ENCODE measurements at places on chromosomes 11 and 22.

GRCh38 chr11:133892584-133893380 lies 47.5 kb upstream of the SPATA19 start:
- DNase-seq, result no peak

GRCh38 chr11:36385121-36385970 lies 89.3 kb downstream of the PRR5L start:
- DNase-seq, result no peak

DNA sequence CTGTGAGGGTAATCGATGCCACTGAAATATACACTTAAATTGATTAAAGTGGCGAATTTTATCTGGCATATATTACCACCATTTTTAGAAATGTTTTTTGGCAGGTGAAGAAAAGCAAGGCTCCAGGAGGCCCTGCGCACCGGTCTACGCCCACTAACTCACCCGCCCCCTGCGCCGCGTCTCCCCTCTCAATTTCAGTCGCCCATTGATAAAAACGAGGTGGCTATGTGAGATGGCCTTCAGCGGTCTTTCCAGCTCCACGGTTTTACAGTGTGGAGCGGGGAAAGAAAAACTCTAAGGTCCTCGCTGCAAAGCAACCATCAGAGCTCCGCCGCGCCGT lies 602 bp upstream of the AQP11 start:
- DNase-seq, result no peak

GRCh38 chr11:1559111-1559951 lies 12.7 kb downstream of the DUSP8 start:
- DNase-seq, result no peak

- no peak for DNase-seq
These were observed 30.2 kb upstream of the P2RY2 start for GRCh38 chr11:73187854-73188253.

GRCh38 chr22:29810216-29810615 lies 27.9 kb downstream of the ASCC2 start:
- no peak for DNase-seq

- DNase-seq, result no peak
These were observed 38.3 kb downstream of the PDE2A start for GRCh38 chr11:72635933-72636332.

- DNase-seq, result no peak
These were observed 2.7 kb downstream of the CSRP3 start for GRCh38 chr11:19199048-19199447.

DNA sequence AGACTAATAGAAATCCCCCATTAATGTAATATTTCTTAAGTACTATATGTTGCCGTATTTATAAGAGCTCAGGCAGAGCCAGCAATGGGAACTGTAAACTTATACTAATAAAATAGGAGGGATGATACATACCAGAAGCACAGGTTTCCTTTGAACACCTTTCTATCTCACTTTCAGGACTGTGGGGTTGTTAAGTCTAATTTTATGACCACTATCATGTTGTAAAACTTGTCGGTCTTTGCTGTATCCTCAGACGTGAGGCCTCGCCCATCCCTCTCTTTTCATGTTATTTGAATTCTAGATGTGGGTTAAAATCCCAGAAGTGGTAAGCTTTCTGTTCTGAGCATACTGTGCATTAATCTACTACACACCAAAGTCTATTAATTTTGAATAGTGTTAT lies 1083.5 kb upstream of the TENM4 start:
- DNase-seq, result no peak

DNA sequence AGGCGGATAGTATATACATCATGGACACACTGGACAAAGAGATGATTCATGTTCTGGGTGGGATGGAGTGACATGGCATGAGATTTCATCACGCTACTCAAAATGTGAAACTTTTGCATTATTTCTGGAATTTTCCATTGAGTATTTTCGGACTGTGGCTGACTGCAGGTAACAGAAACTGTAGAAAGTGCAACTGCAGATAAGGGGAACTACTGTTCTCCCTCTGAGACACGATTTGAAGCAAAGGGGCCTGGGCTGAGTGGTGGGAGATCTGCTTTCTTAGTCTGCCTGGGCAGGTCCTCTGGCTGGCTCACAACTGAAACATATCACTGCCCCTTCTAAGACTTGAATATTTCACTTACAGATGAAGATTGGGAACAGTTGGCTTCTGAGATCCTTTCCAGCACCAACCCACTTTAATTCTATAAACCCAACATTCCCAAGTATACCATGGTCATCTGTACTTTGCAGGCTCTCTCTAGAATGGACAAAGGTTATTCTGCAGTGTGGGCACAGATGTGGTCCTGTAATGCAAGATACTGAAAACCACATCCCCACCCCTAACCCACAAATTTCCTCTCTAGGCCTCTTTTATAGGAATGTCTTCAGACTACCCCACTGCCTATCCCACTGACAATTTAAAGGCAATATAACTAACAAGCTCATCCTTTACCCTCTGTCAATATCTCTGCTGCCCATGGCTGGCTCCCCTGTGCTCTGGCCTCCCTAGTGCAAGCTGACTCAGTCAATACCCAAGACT lies 121.1 kb downstream of the KCNC1 start:
- no peak for DNase-seq

DNA sequence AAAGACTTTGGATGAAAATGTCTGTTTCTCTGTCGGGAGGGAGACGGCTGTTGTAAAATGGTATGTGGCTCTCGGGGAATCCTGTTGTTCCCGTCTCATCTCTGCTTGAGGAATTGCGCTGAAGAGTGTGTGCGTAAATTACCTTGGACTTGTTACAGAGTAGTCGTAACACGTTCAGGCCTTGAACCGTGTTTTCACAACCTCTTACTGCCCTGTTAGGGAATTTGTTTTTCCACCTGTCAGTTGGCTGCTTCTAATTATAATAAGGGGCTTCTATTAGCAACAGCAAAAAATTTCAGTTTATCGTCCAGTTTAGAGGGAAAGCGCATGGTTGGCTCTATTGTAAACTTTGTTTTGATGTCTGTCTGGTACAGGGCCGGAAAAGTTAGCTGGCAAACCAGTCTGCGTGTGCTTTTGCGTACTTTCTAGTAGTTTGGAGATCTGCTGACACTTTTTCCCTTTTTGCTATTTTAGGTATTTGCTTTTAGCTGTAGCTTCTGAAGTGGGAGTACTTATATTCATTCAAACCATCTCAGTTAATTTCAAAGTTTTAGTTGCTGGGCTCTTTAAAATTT lies 1.5 kb downstream of the HIPK3 start:
- DNase-seq, result peak; percentile 33

DNA sequence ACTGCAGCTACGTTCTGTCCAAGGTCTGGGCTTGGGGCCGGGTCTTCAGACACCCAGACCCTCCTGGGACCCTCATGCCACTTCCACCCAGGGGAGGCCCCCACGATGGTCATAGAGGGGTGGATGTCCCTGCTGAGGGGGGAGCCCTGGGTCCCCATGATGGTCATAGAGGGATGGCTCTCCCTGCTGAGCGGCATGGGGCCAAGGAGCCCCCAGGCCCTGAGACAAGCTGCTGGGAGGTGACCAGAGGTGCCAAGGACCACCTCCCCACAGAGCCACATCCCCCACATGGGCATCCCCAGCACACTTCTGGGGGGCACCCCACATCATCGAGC lies 7.2 kb downstream of the MUC5B start:
- no peak for DNase-seq

DNA sequence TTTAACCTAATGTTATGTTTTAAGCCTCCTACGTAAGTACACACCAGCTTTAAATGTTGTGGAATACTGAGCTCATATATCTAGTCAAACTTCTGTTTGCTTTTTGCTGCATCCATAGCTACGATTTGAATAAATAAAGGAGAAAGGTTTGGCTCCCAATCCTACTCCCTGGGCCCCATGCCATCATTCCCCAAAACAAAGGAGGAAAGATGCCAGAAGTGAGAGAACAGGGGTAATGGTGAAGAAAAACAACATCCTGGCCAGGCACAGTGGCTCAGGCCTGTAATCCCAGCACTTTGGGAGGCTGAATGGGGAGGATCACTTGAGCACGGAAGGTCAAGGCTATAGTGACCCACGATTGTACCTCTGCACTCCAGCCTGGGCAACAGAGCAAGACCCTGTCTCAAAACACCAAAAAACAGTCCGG lies 26.5 kb downstream of the SCGB1A1 start:
- DNase-seq, result no peak

- no peak for DNase-seq
These were observed 9.6 kb downstream of the P2RY2 start for GRCh38 chr11:73227571-73228211.

DNA sequence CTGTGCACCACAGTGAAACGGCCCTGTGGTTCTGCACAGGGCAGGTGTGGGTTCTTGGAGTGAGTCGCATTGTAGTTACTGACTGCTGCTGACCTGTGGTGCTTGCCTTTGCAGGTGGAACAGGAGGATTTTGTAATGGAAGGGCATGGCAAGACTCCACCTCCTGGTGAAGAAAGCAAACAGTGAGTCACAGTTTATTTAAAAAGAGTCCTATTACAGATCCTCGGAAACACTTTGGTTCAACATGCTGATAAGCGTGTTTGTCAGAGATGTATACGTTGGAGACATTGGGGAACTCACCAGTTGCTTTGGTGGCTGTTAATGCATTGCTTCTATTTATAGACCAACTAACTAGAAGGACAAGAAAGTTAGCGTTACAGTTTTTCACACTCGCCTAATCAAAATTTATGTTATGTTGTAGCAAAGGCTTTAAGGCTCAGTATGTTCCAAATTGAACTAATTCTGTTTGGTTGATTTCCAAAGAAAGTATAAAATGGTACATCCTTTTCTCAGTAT lies 21.7 kb upstream of the TNRC6B start:
- DNase-seq, result peak; percentile 23
